ENCODE measurements at places on chromosomes 4 and X. TPM values are rescaled to one million over a fixed set of nuclear protein-coding genes. Genes with fewer than 3 reads are reported as not detected.

Gene CPZ
- 1.6 TPM for polyA plus RNA-seq

- H3K27ac ChIP-seq, result no peak overlapping the region
- no peak overlapping the region for H3K4me3 ChIP-seq
- H3K27me3 ChIP-seq, result no peaks in the 10 kb centered on the region
- H3K4me1 ChIP-seq, result no peaks in the 10 kb centered on the region
These were observed 107.6 kb downstream of the QRFPR start for GRCh38 chr4:121273191-121273590.

Gene MGARP
- not detected for polyA plus RNA-seq

Gene EPGN
- not detected for polyA plus RNA-seq

GRCh38 chr4:1172971-1173757 is 781 bp upstream of the SPON2 start:
- H3K4me1 ChIP-seq, result peaks cover 50% of the 10 kb centered on the region
- peaks cover 6% of the 10 kb centered on the region for H3K36me3 ChIP-seq
- no peaks in the 10 kb centered on the region for H3K27me3 ChIP-seq
- H3K4me3 ChIP-seq, result peak overlapping the region; percentile 75

DNA sequence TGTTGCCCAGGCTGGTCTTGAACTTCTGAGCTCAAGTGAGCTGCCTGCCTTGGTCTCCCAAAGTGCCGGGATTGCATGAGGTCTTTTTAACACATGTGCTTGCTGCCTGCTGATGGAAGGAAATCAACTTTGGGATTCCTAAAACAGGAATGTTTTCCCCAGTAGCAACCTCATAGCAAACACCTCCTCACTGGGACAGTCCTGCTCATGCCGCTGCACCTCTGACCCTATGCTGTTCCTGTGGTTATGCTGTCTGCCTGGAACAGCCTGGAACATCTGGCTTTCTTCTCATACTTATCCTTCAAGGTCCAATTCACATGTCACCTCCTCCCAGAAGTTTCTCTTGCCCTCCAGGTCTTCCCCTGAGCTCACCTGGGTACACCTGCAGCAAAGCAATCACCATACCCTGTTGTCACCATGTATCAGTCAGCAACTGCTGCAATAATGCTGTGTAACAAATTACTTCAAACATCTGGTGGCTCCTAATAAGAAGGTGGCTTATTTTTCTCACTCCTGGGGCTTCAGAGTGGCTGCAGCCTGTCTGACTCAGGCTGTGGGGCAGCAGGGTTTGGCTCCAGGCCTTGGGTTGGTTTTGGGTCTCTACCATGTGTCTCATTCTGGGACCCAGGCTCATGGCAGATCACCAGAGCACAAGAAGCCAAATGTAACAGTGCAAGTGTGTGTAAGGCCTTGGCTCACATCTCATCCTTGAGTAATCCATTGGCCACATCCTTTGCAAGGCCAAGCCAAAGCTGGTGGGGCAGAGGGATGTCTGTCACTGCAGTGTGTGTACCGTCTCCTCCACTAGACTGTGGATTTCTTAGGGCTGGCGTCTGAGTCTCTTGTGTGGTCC is 59.4 kb upstream of the SORCS2 start:
- DNase-seq, result no peak
- H3K27ac ChIP-seq, result no peak overlapping the region
- no peaks in the 10 kb centered on the region for H3K27me3 ChIP-seq
- no peaks in the 10 kb centered on the region for H3K36me3 ChIP-seq
- H3K4me1 ChIP-seq, result no peaks in the 10 kb centered on the region

Gene PFKFB1
- 4.4 TPM for polyA plus RNA-seq

DNA sequence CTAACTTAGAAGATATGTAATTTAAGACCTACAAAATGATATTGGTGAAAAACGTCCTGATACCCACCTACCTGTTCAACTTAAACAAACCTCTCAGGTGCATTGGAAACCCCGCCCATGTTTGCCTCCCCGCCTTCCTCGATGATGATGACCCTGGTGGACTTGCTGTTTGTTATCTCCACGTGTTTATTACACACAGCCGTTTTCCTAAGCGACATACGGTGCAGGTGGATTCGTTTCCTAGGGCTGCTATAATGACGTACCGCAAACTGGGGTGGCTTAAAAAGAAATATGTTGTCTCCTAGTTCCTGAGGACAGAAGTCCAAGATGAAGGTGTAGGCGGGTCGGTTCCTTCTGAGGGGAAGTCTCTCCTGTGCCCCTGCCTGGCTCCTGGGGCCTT is 110.7 kb downstream of the GPR143 start:
- no peak overlapping the region for H3K4me3 ChIP-seq
- no peak for DNase-seq
- no peaks in the 10 kb centered on the region for H3K4me1 ChIP-seq
- H3K36me3 ChIP-seq, result no peaks in the 10 kb centered on the region

Gene NR0B1
- polyA plus RNA-seq, result not detected

DNA sequence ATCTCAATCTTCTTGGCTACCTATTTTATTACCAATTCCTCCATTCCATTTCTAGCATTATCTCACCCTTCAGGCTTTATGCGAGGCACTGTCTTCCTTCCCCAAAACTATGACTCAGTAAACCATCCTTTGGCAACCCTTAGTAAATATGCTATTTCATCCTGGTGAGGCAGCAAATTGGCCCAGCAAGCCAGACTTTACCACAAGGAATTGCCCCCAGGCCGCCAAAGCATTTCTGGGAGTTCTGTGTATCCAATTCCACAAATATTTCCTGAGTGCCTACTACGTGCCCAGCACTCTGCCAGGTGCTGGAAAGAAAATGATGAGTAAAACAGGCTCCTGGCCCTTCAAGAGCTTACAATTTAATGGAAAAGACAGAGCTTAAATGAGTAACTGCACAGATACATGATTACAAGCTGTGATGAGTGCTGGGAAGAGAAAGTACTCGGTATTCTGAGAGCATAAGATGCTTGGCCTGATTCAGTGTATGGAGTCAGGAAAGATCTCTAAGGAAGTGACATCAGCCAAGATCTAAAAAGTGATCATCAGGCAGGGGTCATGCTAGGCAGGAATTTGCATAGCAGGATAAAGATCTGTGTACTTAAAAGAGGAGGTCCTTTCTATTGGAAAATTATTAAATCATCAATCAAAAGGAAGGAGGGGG is 193.8 kb downstream of the ADAMTS3 start:
- H3K4me1 ChIP-seq, result no peaks in the 10 kb centered on the region
- no peak overlapping the region for H3K27ac ChIP-seq
- H3K36me3 ChIP-seq, result no peaks in the 10 kb centered on the region
- no peak for DNase-seq
- H3K4me3 ChIP-seq, result no peak overlapping the region

Gene YY2
- 0.52 TPM for polyA plus RNA-seq

DNA sequence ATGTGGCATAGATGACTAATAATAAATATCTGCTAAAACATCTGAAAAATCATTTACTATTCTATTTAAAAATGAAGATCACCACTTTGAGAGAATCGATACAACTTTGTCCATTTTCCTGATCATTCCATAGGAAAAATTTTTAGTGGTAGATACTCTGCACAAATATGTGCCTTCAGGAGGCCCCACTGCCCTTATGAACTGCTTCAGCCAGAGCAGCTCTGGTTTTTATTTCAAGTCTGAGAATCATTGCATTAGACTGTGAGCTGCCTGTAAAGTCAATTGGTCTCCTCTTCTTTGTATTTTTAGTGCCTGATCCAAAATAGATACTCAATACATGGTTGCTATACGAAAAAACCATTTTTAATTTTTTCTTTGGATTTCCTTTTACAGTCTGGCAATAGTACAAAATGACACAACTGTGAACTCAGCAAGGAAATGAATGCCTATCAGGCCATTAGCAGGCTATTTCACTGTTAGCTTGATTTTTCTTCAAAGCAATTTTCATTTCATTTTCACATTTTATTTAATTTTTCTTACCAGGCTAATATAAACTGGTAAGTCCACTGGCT is 69.1 kb downstream of the SHISA3 start:
- no peaks in the 10 kb centered on the region for H3K27me3 ChIP-seq
- no peaks in the 10 kb centered on the region for H3K4me1 ChIP-seq
- H3K27ac ChIP-seq, result no peak overlapping the region
- H3K36me3 ChIP-seq, result no peaks in the 10 kb centered on the region
- no peak for DNase-seq

DNA sequence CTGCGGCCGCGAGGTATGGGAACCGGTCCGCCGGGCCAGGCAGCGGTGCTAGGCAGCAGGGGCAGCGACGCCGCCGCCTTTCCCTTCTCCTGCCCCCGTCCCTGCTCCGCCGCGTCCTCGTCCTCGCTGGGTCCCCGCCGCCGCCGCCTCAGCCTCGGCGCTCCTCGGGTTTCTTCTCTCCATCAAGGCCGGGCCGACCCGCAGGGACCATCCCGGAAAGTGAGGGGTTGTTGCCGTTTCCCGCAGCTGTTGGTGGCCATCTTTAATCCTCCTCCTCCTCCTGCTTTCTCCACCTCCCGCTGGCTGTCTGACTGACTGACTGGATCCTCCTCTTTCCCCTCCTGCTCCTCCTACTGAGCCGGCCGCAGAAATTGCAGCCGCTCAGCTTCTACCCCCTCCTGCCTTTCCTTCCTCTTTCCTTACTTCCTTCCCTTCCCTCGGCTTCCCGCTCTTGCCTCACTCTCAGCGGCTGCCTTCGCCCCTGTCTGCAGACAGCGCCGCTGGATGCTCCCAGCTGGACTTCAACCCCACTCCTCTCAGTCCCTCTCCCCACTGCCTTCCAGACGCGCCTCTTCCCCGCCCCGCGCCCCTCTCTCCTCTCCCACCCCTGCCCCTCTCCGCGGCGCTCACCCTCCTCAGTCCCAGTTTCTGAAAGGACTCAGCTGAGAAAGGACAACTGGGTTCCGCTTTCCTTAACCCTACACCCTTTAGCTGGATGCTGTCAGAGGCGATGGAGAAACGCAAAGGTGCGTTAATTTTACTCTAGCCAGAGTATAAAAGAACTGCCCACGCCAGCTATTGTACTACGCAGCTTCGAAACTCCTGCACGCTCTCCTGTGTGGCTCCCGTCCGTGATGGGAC is at the start of gene WDFY3:
TSS of gene WDFY3 (minus strand) at position 309 of the 861 bp plus-strand sequence. CDS start 106,099 bp downstream, outside the sequence.
- peak within 1 kb of the TSS; percentile 76 for H3K4me3 ChIP-seq
- no peaks in the 10 kb centered on the region for H3K36me3 ChIP-seq
- peak within 1 kb of the TSS; percentile 93 for H3K27ac ChIP-seq
- peak; percentile 64 for DNase-seq

DNA sequence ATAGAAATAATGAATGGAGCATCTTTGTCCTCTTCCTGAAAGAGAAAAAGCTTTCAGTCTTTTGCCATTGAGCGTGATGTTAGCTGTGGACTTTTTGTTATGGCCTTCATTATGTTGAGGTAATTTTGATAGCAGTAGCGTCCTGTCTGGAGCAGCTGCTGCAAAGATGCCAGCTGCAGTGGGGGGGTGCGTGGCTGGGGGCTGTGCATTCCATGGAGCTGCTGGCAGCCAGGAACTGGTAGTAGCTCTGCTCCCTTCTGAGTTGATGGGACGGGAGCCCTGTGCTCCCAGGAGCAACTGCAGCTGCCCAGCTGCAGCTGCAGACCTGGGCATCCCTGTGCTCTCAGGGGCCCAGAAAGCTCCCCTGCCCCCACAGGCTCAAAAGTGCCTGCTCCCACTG is 50.4 kb downstream of the CCDC160 start:
- no peaks in the 10 kb centered on the region for H3K4me1 ChIP-seq
- no peaks in the 10 kb centered on the region for H3K36me3 ChIP-seq
- no peaks in the 10 kb centered on the region for H3K27me3 ChIP-seq

- no peak overlapping the region for H3K4me3 ChIP-seq
- H3K27me3 ChIP-seq, result no peaks in the 10 kb centered on the region
- no peak for DNase-seq
- no peaks in the 10 kb centered on the region for H3K4me1 ChIP-seq
- no peaks in the 10 kb centered on the region for H3K36me3 ChIP-seq
These were observed 96.3 kb downstream of the ZNF827 start for GRCh38 chr4:145842224-145842887.

Gene PAGE5
- 0.65 TPM for polyA plus RNA-seq

- H3K27me3 ChIP-seq, result no peaks in the 10 kb centered on the region
- no peak overlapping the region for H3K4me3 ChIP-seq
- DNase-seq, result no peak
- no peak overlapping the region for H3K27ac ChIP-seq
These were observed 25.8 kb downstream of the GABRA4 start for GRCh38 chr4:46967631-46968030.

- no peaks in the 10 kb centered on the region for H3K27me3 ChIP-seq
- H3K36me3 ChIP-seq, result no peaks in the 10 kb centered on the region
- no peak overlapping the region for H3K27ac ChIP-seq
- H3K4me1 ChIP-seq, result no peaks in the 10 kb centered on the region
- no peak overlapping the region for H3K4me3 ChIP-seq
These were observed 219.4 kb downstream of the NKX6-1 start for GRCh38 chr4:84279678-84280077.

Measured in liver (tissue), 10 donors.